Kidney glomerular epithelial cell (primary cell): ENCODE measurements at places on chromosomes 1 and 21.

DNA sequence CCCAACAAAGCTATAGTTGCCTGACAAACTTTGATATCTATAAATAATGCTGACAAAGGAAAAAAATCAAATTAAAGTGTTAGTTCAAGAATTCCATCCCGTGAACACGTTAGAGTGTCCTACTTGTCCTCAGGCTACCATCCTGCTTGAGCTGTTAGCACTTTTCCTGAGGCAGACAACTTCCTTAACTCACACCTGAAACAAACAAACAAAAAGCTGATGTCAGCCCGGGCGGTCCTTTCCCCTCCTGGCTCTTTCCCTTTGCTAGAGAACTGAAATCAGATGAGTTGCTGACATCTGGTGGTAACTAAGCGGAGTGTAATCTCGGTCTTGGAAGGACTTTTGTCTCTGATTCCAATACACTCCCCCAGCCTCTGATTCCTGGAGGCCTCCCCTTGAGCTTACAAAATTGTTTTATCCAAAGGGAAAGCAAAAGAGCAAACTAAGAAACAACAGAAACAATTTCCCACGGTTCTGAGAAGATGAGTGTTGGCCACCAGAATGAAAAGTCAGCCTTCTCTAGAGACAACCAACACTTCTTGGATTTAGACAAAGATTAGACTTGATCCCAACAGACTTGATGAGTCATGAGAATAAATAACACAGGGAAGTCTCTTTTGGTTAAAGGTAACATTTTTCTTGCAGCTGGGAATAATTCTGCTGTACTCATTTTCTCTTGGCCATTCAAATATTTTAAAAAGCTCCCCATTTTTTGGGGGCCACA, 135.4 kb downstream of the PROX1 start:
- DNase-seq = peak; percentile 64

- peak; percentile 52 for DNase-seq
Measured at GRCh38 chr1:32753532-32754316, 51.2 kb upstream of the SYNC start.

DNA sequence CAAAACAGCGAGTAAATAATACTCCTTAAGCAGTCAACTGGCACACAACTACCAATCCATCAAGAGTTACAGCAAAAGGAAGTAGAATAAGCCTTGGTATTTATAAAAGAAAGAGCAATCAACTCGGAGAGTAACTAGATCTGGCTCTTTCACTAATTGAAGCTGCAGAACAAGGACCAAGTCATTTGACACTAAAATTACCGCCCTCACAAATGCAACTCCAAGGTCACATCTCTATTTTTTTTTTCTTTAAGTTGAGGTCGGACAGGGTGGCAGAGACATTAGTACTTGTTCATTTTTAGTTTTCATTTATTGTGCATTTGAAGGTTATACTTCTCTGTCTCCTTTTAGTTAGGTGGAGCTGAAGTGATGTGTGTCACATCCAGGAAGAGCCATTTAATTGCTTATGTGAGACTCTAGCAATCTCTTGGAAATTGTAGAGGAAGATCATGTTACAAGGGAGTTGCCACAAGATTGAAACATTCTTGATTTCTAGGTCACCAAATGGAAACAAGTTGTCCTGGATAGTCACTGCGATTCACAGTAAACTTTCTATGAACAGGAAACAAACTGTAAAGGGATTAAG, 138.1 kb upstream of the ADAMTS5 start:
- peak; percentile 21 for DNase-seq

DNA sequence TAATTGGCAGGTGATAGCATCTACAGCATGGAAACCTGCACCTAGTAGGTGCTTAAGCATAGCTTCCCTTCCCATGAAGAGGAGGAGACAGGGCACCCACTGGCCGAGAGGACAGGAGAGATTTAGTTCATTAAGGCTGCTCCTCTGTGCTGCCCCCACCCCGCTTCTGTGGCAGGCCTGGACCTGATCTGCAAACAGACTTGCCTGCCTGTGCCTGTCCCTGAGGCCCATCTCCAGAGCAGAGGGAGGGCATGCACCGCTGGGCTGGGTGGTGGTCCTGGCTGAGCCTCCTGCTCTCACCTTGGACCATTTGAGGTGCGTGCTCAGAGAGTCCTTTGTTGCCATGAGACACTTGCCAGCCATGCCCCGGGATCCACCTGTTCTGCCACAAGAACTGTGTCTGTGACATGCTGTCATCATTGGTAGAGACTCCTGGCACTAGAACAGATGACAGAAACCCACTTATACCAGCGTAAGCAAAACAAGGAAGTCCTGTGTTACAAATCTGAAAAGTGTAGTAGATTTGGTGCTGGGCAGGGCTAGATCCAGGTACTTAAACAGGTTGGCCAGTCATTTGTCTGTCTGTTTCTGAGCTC, 55.6 kb downstream of the PTPRF start:
- DNase-seq = no peak

GRCh38 chr1:41241354-41241748, 755 bp downstream of the SCMH1 start:
- DNase-seq = no peak

GRCh38 chr1:82995951-82996350, 1003.0 kb downstream of the TTLL7 start:
- no peak for DNase-seq

DNA sequence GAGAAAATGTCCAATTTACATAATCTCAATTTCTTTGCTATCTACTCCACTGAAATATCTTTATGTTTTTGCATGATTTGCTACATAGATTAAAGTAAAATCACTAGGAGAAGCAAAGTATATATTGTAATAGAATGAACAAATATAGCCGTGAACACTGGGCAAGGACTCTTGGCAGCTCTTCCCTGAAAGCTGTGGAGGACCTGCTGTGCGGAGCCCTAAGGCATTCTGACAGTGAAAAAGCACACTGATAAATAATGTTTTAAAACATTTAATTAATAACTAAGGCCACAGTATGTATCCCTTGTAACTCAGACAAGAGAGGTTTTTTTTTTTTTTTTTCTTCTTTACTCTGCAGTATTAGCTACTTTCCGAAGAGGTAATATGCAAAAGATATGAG, 256.1 kb upstream of the DPYD start:
- DNase-seq = no peak

DNA sequence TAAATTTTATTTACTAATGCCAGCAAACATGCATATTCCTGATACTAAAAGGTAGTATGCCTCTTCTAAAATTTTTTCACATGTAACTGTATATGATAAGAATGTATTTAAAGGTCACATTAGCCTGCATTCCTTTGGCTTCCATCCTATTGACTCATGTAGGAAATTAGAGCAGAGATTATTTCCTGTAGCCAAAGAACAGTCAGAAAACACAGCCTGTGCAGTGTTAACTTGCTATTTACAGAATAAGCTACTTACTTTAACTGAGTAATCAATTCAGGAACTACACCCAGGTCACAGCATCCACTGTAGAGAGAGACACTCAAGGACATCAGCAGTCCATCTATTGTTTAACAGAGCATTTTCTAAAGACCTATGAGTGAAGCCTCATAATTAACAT, 154.5 kb upstream of the ADGRL4 start:
- no peak for DNase-seq

DNA sequence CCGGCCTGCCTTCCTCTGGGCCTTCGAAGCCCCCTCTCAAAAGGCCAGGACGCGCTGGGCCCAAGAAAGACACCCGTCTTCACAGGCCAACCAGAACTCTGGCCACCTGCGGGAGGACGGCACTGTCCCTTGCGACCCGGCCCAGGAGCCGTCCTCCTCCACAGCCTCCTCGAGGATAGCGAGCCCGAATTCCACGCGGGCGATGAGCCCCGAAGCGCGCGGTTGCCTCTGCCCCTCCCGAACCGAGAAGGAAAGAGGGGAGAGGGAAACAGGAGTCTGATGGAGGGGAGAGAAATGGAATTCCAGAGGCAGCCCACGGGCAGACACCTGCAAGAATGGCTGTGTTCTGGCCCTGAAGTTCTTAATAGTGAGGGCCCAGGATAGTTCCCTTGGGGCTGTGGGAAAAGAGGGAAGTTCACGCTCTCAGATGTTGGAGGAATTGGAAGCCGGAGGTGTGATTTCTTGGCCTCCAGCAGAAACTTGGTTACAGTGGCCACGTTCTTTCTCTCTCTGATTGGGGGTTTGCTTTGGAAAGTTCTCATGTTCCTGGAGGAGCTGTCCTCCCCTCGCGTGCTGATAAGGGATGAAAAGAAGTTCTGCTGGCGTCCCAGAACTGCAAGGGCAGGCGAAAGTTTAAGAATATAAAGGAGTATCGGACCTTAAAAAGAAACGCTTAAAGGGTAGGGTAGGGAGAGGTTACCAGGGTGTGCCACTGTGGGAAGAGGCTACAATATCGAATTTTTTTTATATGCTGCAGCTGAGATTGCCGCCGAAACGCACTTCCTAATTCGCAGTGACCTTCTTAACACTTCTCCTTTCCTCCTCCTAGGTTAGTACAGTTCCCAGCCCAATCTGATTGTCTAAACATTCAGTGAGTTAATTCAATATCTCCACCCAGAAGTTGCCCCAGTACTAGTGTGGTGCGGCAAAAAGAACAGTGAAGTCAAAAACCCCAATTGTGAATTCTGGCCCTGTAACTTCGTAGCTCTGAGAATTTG, 5.8 kb upstream of the SLC44A5 start:
- DNase-seq = peak; percentile 49

- no peak for DNase-seq
Measured at GRCh38 chr1:114199017-114199594, 45.4 kb upstream of the SYT6 start.

DNA sequence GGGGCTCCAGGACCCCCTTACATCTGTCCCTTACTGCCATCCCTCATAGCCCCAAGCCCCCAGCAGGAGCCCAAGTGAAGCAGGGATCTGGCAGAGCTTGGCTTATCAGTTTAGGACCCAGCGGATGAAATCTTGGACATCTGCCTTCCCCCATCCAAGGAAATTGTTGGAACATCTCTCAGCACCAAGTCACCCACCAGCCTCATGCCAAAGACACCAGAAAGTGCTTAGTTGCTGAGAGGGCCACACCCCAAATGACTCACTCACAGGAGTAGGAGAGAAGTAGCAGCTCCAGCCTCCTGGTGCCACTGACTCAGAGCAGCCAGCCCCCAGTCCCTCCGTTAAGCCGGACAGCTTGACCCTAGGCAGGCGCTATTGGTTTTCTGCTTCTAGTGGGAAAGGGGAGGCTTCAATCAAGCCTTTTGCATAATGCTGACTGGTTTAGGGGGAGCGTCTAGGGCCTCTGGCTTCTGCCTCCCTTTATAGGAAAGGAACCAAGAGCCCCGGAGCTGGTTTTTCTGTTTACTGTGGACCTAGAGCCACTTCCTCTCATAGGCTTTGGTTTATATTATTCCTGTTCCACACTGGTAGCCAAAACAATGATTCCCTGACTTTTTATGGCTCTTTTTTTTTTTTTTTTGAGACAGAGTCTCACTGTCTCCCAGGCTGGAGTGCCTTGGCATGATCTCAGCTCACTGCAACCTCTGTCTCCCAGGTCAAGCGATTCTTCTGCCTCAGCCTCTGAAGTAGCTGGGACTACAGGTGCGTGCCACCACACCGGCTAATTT, 114.2 kb upstream of the IPO9 start:
- peak; percentile 99 for DNase-seq

DNA sequence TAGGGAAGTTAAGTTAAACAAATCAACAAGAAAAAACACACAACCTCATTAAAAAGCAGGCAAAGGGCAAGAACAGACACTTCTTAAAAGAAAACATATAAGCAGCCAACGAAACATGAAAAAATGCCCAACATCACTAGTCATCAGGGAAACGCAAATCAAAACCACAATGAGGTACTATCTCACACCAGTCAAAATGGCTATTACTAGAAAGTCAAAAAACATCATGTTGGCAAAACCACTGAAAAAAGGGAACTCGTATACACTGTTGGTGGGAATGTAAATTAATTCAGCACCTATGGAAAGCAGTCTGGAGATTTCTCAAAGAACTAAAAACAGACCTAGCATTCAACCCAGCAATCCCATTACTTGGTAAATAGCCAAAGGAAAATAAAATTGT, 51.1 kb downstream of the HSF2BP start:
- DNase-seq = peak; percentile 46

DNA sequence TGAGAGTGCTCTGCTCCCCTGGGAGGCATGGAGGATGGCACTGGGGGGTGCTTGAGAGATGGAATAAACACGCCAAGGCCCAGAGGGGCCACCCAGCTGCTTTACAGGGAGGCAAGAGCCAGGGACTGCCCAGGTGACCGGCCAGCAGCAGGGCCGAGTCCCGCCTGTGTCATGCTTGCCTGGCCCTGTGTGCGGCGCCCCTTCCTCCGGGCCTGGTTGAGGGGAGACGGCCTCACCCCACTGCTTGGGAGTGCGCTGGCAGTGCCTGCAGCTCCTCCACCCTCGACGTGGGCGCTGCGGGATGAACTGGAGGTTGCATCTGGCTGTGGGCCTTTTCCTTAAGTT, 33.1 kb upstream of the COL6A2 start:
- DNase-seq = no peak

DNA sequence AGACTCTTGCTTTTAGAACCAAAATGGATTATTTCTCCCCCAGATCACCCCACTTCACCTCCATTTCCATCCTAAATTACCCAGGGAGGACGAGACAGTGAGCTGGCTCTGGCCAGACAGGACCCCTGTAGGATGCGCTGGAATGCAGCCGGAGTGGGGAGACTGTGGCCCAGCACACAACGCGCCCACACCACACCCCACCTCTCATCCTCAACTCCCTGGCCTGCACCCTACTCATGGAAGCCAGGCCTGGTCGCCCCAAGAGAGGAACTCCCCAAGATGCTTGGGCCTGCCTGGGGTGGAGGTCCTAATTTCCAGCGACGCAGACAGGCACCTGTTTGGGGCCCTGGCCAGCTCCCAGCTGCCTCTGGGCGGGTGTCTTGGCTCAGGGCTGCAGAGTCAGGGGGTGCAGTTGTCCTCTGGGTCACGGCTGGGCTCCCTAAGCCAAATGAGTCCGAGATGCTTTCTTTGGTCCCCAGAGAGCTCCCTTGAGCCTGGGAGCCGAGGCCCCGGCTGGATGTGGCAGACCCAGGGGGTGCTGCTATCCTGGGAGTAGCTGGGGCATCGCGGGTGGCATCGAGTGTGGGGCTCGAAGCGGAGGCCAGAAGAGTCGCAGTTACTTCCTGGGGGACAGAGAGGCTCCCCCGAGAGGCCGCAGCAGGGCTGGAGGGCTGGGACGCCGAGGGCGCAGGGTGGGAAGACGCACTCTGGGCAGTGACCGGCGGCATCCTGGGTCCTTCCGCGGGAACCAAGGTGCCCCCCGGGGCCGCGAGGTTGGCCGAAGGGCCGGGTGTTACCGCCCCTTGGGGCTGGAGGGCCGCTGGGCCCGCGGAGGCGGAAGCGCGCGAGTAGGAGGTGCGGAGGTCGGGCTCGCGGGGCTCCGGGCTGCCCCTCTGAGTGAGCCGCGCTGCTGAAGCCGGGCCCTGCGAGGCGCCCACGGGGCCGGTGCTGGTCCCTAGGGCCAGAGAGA, 10.4 kb downstream of the CLEC20A start:
- no peak for DNase-seq

DNA sequence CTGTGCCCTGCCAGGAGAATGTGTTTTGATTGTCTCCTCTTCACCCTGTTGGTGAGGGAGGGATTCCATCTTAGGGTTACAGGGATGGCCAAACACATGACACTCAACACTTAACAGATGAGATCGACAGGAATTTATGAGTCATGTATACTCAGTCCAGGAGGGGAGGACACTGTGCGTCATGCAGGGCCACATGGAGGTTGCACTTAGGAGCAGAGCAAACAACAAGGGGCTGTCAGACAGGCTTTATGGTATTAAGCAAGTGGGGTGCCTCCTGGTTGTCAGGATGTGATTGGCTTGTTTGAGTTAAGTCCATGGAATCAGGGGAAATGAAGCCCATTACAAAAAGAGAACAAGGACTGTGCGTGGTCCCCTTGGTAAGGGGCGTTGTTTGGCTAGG, 26.9 kb downstream of the EDARADD start:
- DNase-seq = no peak
